ENCODE measurements at places on chromosomes 1 and 21.

DNA sequence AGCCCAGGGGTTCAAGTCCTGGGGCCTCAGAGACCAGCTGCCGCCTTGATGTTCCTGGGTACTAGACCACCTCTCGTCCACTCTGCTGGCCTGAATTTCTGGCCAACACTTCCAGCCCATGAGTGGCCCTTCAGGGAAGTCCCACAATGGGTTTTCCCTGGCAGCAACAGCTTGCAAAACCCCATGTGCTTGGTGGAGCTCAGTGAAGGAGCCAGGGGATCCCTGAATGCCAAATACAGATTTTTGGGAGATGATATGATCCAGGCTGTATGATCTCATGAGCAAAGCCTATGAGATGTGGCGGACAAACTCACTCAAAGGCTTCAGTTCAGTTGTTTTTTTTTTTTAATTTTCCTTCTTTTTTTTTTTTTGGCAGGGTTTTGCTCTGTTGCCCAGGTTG is 9.6 kb upstream of the RASSF5 start:
- DNase-seq, result no peak

- DNase-seq, result no peak
Observed at GRCh38 chr1:199279067-199279466, 640.2 kb downstream of the PTPRC start.

GRCh38 chr1:215082532-215083382 is at the start of gene KCNK2:
Gene KCNK2 (plus strand): TSS chr1:215082737. CDS start chr1:215083386, 649 bp downstream.
- no peak for DNase-seq

GRCh38 chr1:243354511-243355153 is 98.8 kb downstream of the SDCCAG8 start:
- no peak for DNase-seq

- DNase-seq, result no peak
Observed at GRCh38 chr1:41621791-41622190, 137.3 kb upstream of the EDN2 start.

DNA sequence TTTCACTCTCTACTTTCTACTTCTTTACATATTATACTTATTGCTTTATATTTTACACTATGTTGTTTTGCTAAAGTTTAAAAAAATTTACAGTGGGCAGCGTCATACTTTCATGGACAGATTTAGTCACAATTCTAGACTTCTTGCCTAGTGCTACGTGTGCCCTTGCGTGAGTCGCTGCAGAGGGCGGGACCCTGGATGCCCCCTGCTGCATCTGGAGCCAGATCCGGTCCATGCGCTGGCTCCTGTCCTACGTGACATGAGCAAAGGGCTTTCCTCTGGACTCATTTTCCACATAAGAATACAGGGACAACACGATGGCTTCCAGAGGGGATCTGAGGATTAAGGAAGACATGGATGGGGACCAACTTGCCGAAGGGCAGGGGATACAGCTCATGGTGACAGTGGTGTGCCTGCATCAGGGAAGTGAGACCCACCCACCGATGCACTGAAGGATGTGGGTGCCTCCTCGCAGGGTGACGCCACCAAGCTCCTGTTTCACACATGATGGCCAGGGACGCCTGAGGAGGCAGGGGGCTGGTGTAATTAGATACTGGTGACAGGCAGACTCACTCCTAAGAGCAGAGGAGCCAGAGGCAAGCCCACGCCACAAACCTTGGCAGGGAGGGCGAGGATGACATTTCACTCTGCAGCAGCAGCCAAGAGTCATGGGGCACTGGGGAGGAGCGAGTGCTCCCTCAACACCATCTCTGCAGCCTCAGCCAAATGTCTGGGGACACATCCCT is 86.6 kb downstream of the DMRTB1 start:
- DNase-seq, result no peak

DNA sequence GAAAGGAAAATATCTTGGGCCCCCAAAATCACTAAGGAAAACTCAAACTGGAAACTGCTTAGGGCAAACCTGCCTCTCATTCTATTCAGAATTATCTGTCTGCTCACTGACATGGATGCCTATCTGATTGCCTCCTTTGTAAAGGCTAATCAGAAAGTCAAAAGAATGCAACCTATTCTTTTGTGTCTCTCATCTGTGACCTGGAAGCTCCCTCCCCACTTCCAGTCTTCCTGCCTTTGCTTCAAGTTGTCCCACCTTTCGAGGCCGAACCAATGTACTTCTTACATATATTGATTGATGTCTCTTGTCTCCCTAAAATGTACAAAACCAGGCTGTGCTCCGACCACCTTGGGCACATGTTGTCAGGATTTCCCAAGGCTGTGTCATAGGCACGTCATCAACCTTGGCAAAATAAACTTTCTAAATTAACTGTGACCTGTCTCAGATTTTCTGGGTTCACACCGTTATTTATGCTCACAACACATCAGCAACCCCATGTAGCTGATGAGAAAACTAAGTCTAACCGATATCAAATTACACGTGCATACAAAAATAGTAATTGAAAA is 302.3 kb upstream of the NRIP1 start:
- DNase-seq, result peak; percentile 56

DNA sequence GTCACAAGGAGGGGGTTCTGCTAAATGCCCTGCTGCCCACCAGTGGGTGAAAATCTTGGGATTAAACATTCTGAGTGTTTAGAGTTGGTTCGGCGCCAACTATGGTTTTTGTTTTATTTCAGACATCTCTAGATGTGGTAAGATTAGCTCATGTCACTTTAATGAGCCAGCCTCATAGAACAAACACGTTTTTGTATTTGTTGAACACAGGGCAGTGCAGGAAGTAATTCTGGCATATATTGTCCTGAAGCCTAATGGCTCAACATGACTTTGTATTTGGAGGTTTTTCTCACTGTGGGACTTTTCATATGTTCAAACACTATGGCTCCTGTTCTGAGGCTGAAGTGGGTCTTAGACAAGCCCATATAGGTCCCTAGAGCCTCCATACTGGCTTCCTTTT is 107.8 kb downstream of the NGF start:
- DNase-seq, result no peak

GRCh38 chr1:31273619-31274018 is 23.0 kb downstream of the SNRNP40 start:
- no peak for DNase-seq

GRCh38 chr1:229302740-229303139 is 31.8 kb downstream of the RAB4A start:
- no peak for DNase-seq

DNA sequence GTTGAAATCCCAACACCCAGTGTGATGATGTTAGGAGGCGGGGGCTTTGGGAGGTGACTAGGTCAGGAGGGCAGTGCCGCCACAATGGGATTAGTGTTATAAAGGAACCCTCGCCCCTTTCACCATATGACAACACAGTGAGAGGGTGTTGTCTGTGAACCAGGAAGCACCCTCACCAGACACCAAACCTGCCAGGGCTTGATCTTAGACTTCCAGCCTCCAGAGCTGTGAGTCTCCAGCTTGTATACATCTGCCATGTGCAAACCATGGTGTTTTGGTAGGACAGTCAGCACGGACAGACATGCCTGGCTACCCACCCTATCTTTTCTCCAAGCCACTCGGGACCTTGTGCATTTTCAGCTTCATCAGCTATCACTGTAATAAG is 4.0 kb downstream of the TRIM11 start:
- DNase-seq, result no peak

- no peak for DNase-seq
Observed at GRCh38 chr21:35529171-35529863, 480.2 kb upstream of the RUNX1 start.

DNA sequence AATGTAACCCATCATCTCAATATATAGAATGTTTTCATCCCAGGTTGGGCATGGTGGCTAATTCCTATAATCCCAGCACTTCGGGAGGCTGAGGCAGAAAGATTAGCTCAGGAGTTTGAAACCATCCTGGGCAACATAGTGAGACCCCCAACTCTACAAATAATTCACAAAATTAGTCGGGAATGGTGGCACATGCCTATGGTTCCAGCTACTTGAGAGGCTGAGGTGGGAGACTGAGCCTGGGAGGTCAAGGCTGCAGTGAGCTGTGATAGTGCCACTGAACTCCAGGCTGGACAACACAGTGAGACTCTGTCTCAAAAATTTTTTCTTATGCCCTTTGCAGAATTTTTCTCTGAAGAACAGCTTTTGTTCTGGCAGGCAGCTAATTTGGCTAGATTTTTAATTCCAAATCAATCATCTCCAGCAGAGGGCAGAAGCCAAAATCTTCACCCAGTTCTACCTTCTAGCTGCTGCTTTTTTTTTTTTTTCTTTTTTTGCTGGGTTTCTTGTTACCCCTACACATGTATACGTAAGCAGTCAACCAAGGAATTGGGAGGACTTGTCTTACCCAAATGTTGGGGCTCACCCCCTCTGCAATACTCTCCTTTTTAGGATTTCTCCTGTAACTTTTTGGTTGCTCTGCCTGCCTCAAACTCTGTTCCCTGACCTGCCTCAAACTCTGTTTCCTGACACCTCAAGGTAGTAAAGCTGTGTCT is 2.7 kb upstream of the RAD54L start:
- DNase-seq, result no peak
